Naive thymus-derived CD4-positive, alpha-beta T cell (primary cell): ENCODE measurements at places on chromosomes 16 and 17. TPM values are rescaled to one million over a fixed set of nuclear protein-coding genes. Genes with fewer than 3 reads are reported as not detected.

DNA sequence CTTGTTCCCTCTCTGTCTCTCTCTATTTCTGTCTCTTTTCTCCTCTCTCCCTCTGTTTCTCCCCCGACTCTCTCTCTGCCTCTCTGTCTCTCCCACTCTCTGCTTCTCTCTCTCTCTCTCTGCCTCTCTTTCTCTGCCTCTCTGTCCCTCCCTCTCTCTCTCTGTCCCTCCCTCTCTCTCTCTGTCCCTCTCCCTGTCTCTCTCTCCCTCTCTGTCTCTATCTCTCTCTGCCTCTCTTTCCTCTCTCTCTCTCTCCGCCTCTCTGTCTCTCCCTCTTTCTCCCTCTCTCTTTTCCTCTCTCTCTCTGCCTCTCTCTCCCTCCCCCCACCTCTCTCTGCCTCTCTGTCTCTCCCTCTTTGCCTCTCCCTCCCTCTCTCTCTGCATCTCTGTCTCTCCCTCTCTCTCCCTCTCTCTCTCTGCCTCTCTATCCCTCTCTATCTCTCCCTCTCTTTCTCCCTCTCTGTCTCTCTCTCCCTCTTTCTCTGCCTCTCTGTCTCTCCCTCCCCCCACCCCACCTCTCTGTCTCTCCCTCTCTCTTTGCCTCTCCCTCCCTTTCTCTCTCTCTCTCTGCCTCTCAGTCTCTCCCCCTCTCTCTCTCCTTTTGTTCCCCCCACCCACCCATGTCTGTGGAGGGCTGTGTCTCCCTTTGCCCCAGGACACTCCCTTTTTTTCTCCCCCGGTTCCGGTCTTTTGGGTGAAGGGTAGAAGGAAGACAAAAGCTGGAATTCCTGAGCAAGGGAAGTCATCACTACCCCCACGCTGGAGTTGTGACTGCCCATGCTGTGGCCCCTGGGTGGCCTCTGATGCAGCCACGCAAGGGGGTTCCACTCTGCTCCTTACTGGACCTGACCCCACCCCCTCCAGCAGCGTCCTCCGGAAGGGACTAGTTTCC lies 27.1 kb upstream of the MGAT5B start:
- no peak overlapping the region for H3K27ac ChIP-seq
- DNase-seq, result no peak
- peaks cover 2% of the 10 kb centered on the region for H3K4me1 ChIP-seq
- H3K27me3 ChIP-seq, result peaks cover 12% of the 10 kb centered on the region
- no peaks in the 10 kb centered on the region for H3K36me3 ChIP-seq
- no peak overlapping the region for H3K4me3 ChIP-seq

DNA sequence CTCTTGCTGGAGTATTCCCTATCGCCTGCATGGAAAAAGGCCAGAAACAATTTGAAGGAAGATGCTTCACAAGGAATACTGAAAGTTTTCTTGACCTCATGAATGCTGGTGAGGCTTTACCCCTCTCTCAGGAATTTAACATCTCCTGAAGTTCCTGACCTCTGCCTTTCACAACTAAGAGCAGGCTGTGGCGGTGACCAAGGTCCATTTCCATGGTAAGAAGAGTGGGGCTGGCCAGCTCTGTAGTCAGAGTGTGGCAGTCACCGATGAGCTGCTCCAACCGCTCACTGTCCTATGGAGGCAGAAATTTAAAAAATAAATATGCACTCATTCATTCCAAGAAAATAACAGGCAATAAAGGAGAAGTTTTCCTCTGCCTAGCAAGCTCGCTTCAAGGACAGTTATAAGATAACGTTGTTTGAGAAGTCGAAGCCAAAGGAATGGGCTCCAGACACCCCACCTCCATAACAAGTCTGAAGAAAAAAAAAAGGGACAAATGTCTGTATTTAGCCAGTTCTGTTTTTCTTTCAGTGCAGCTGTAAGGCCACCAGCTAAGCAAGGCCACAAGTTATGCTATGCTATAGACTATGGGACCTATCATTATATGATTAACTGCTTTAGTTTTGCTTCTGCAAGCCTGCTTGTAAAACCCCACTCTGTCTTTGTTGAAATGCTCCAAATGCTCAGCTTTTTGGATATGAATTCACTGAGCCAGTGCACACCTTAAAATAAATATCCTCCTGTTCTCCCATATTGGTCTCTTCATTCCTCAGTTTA lies 6.0 kb upstream of the CCL4L2 start:
- no peaks in the 10 kb centered on the region for H3K36me3 ChIP-seq
- H3K4me1 ChIP-seq, result no peaks in the 10 kb centered on the region
- DNase-seq, result no peak

GRCh38 chr17:50087246-50087911 lies 7.8 kb upstream of the PDK2 start:
- H3K4me1 ChIP-seq, result no peaks in the 10 kb centered on the region
- no peaks in the 10 kb centered on the region for H3K36me3 ChIP-seq
- H3K27me3 ChIP-seq, result no peaks in the 10 kb centered on the region
- H3K27ac ChIP-seq, result no peak overlapping the region

DNA sequence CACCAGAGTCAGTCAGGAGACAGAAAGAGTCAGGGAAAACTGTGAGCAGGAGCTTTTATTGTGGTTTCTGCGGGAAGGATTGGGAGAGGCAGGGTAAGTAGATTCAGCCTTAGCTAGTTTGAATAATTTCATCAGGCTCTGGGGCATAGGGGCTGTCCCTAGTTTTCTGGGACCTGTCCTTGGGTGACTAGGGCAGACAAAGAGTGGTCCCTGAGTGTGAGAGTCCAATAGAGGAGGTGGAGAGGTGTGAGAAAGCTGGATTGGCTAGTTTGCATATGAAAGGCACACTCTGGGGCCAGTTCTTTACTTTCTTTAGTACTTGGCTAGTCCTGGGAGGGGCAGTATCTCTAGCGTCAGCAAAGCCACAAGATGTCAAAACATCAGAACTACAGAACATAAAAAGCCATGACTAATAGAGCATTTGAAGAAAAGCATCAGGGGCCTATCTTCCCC lies 255.6 kb downstream of the HS3ST3A1 start:
- H3K27me3 ChIP-seq, result no peaks in the 10 kb centered on the region
- no peaks in the 10 kb centered on the region for H3K36me3 ChIP-seq
- no peak for DNase-seq
- H3K27ac ChIP-seq, result no peak overlapping the region
- H3K4me3 ChIP-seq, result no peak overlapping the region
- H3K4me1 ChIP-seq, result no peaks in the 10 kb centered on the region

- no peak overlapping the region for H3K4me3 ChIP-seq
- peak; percentile 36 for DNase-seq
- no peaks in the 10 kb centered on the region for H3K36me3 ChIP-seq
- H3K4me1 ChIP-seq, result no peaks in the 10 kb centered on the region
- H3K27me3 ChIP-seq, result no peaks in the 10 kb centered on the region
These were observed 9.2 kb downstream of the CDIP1 start for GRCh38 chr16:4529085-4530060.

DNA sequence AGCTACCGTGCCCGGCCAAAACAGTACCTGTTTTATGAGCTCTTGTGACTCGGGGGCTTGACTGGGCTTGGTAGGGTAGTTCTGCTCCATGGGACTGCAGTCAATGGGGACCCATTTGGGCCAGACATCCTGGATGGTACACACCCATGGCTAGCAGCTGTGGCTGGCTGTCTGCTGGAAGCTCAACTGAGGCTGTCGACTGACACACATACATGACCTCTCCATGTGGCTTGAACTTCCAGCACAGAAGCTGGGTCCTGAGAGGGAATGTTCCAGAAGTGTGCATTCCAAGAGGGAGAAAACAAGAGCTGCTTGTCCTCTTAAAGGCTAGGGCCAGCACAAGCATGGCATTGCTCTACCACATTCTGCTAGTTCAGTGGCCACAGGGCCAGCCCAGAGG lies 14.9 kb upstream of the NKD1 start:
- H3K4me3 ChIP-seq, result no peak overlapping the region
- no peaks in the 10 kb centered on the region for H3K27me3 ChIP-seq
- H3K4me1 ChIP-seq, result no peaks in the 10 kb centered on the region
- no peaks in the 10 kb centered on the region for H3K36me3 ChIP-seq
- no peak for DNase-seq

- H3K4me1 ChIP-seq, result no peaks in the 10 kb centered on the region
- no peak overlapping the region for H3K27ac ChIP-seq
- no peak overlapping the region for H3K4me3 ChIP-seq
- no peaks in the 10 kb centered on the region for H3K27me3 ChIP-seq
These were observed 100.7 kb downstream of the LYRM1 start for GRCh38 chr16:21001262-21001661.

DNA sequence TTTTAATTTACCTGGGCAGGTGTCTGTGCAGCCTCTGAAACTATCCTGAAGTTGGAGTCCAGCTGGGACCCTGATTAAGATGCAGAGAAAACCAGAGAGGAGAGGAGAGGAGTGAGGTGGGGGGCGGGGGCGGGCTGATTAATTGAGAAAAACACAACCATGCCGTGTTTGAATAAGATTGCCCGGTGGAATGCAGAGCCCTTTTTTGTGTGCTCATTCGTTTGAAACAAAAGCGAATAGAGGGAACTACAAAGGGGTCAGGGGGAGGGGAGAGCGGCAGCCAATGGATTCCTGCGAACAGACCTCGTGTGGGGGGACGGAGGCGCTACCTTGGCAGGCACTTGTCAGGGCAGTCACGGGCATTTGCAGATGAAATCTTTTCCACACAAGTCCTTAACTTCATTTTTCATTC lies 355.8 kb downstream of the SOX9 start:
- H3K4me1 ChIP-seq, result no peaks in the 10 kb centered on the region
- no peaks in the 10 kb centered on the region for H3K36me3 ChIP-seq
- no peaks in the 10 kb centered on the region for H3K27me3 ChIP-seq
- DNase-seq, result no peak
- no peak overlapping the region for H3K4me3 ChIP-seq

DNA sequence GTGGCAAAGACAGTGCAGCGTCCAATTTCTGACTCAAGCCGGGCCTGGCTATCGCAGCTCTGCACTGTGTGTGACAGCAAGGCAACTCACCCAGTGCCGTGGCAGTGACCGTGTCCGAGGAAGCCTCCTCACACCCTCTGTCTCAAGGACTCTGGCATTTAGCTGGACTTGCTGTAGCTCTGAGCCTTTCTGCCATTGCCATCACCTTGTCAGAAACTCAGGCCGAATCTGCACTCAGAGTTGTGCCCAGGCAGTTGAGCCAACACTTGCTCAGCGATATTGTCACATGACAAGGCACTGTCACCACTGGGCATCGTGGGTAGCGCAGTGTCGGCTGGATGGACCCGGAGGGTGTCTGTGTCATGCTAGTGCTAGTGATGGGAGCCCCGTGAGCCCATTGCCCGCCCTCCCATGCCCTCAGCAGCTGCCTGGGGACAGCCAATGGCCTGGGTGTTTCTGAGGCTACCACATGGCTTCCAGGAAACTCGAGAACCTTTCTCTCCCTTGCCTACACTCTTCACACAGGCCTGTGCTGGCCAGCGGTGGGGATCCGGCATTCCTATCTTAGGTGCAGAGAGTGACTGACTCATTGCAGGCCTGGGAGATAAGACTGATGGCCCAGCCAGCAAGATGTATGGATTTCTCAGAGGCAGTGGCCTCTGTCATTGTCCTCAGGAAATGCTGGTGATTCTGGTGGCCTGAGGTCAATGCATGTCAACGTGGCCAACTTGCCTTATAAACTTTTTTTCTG lies 22.1 kb upstream of the STH start:
- no peaks in the 10 kb centered on the region for H3K4me1 ChIP-seq
- H3K4me3 ChIP-seq, result no peak overlapping the region
- H3K27ac ChIP-seq, result no peak overlapping the region
- DNase-seq, result no peak
- H3K27me3 ChIP-seq, result no peaks in the 10 kb centered on the region
- H3K36me3 ChIP-seq, result no peaks in the 10 kb centered on the region

DNA sequence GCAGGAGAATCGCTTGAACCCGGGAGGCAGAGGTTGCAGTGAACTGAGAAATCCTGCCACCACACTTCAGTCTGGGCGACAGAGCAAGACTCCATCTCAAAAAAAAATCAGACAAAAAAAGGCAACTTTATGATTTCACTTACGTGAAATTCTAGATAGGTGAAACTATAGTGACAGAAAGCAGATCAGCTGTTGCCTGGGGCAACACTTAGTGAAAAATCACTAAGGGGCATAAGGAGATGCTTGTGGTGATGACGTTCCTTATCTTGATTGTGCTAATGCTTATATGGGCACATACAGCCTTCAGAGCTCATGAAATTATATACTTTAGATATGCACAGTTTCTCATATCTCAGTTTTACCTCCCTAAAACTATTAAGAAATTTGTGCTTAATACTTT lies 41.6 kb upstream of the SLC5A10 start:
- DNase-seq, result no peak
- H3K27me3 ChIP-seq, result no peaks in the 10 kb centered on the region

DNA sequence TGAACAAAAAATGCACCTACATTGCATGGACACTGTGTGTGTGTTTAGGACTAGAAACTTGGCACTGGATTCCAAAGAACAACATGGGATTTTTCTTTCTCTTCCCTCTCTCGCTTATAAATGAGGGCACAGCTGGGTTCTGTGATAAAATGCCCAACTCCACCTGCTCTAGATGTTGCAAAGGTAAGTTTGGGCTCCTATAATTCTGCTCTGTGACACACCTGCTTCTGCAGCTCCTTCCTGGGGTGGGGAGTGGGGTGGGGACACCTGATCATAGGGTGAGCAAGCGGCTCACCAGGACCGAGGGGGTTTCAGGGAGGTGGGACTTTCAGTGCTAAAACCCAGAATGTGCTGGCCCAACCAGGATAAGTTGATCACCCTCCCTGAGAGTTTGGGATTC lies 104.3 kb downstream of the AXIN2 start:
- H3K27me3 ChIP-seq, result no peaks in the 10 kb centered on the region
- H3K27ac ChIP-seq, result no peak overlapping the region
- no peak overlapping the region for H3K4me3 ChIP-seq
- H3K36me3 ChIP-seq, result no peaks in the 10 kb centered on the region

DNA sequence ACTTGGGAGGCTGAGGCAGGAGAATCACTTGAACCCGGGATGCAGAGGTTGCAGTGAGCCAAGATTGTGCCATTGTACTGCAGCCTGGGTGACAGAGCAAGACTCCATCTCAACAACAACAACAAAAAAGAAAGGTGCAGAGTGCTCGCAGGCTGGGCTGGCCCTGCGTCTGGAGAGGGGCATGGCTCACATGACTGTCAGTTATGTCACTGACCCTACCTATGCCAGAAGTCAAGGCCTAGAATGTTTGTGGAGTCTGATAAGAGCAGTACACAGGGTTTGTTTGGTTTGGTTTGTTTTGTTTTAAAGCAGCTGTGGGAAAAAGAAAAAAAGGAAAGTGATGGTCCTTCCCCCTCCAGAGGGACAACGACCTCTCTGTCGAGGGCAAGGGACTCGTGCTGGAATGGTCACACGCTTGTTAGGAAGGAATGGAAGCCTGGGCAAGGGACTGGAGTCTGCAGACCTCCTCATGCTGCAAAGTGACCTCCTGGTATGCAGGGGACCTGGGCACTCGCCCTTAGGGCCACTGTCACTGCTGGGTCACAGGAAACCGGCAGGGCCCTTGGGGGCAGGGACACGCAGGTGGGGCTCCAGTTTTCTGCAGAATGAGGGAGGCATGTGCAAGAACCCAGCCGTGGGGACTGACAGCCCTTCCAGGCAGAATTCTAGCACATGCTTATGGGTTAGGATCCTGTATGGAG lies 10.1 kb upstream of the OSGIN1 start:
- no peaks in the 10 kb centered on the region for H3K27me3 ChIP-seq
- H3K36me3 ChIP-seq, result no peaks in the 10 kb centered on the region
- H3K4me3 ChIP-seq, result no peak overlapping the region
- no peak for DNase-seq
- no peaks in the 10 kb centered on the region for H3K4me1 ChIP-seq

- H3K4me3 ChIP-seq, result no peak overlapping the region
- no peak overlapping the region for H3K27ac ChIP-seq
- H3K27me3 ChIP-seq, result no peaks in the 10 kb centered on the region
- DNase-seq, result peak; percentile 17
- no peaks in the 10 kb centered on the region for H3K36me3 ChIP-seq
- peaks cover 7% of the 10 kb centered on the region for H3K4me1 ChIP-seq
These were observed 196.9 kb downstream of the SPECC1 start for GRCh38 chr17:20206068-20206467.

Gene CDH13
- total RNA-seq, result not detected

Gene HOXB9
- total RNA-seq, result 0.12 TPM in 1 of 2 replicates, not detected in the other

Gene TMEM106A
- total RNA-seq, result 18.7 and 20.7 TPM in 2 replicates

Gene ZNF205
- 0.29 TPM for total RNA-seq

Gene HOXB1
- not detected for total RNA-seq

Gene NLGN2
- 8.6 TPM for total RNA-seq

Gene RAB40B
- 6.1 TPM for total RNA-seq
